RWPE2 (cell line): ENCODE measurements at places on chromosomes 2 and 18.

DNA sequence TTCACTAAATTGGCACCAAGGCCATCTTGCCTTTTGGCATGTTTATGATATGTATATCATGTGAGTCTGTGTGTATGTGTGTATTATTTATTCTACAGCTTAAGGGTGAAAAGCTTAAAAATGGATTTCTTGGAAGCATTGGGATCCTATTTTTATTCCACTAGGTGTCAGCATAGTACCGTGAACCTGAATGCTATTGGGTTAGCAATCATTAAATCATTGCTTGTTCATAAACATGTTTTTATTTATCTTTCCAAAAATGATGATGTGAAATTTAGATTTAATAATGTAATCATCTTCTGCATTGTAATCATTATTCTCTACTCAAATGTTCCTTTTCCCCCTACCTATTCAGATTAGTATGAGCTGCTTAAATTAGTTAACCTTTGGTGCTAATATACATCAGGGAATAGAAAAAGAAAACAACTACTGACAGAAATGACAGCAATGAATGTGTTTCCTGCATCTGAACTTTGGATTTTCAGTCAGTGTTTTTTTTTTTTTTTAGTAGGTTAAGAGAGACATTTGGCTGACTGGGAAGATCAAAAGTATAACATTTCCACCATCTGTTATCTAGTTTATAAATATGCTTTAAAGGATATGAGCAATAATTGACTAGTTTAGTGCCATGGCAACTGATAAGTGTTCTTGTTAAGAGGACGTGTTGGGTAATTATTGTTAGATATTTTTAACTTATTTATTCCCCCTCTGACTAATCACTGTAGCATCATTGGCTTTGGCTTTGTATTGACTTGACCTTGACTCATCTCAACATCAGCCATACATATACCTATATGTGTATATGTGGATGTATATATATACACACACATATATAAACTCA, 14.1 kb upstream of the ZSWIM2 start:
- DNase-seq, result no peak

- no peak for DNase-seq
These were observed 968.7 kb downstream of the CNTNAP5 start for GRCh38 chr2:124993809-124994208.

GRCh38 chr2:182763311-182763912, 47.4 kb downstream of the DNAJC10 start:
- no peak for DNase-seq

DNA sequence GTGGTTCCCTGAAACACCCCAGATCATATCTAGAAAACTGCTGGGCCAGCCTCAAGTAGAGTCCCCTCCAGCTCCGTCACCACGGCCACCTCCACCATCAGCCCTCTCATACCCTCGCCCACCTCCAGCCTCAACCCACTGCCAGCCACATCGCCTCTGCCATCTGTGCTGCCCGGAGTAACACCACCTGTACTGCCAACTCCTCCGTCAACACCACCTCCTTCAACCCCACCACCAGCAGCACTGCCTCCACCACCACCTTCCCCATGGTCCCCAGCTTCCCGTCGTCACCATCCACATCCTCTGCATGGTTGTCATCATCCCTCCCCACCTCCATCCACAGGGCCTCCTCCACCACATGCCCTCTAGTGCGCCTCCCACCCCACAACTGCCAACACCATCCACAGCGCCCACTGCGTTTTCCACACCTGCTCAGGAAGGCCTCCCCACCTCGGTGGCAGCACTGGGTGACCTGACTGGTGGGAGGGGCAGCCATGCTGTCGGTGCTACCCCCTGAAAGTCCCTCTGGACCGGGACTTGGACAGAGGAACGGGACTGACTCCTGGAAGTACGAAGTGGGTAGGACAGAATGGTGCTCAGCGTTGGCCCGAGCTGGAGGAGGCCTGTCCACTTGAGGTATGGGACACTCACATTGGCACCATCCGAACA, 1.6 kb downstream of the SNED1 start:
- peak; percentile 61 for DNase-seq

DNA sequence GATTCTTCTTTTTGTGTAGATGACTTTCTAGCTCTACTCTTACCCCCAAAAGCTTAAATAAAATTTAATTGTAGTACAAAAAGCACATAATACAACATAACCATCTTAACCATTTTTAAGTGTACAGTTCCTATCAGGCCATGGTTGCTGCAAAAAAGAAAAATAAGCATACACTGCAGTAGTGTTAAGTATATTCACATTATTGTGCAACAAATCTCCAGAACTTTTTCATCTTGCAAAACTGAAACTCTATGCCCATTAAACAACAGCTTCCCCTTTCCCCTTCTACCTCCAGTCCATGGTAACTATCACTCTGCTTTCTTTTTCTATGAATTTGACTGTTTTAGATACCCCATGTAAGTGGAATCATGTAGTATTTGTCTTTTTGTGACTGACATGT, 18.1 kb downstream of the PPM1B start:
- no peak for DNase-seq

DNA sequence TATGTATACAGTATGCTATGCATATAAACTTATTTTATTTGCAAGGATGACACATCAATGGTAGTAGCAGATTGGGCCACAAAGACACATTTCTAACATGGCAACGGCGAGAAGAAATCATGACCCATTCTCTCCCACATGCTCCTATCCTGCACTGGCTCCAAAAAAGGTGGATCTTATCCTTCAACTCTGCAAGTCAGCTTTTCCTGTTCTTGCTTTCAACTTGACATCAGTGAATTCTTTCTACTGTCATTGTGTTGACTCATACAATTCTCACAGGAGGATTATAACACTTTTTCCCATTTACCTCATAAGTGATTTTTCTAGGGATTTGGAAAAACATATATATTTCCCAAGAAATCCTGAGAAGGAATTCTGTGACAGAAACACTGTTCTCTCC, 53.1 kb downstream of the ACVR1 start:
- no peak for DNase-seq
